ENCODE measurements at places on chromosomes 2 and 18. TPM values are rescaled to one million over a fixed set of nuclear protein-coding genes. Genes with fewer than 3 reads are reported as not detected.

DNA sequence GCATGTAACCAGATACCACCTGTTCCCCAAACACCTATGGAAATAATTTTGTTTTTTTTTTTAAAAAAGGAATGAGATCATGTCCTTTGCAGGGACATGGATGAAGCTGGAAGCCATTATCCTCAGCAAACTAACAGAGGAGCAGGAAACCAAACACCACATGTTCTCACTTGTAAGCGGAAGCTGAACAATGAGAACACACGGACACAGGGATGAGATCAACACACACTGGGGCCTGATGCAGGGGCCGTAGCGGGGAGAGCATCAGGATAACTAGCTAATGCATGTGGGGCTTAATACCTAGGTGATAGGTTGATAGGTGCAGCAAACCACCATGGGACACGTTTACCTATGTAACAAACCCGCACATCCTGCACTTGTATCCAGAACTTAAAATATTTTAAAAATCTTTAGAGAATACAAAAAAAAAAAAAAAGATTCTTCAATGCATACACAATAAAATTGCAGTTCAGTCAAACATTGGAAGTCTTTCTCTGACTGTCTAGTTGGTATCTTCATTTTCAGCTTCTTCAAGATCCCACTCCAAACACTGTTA lies 11.6 kb upstream of the CASP10 start:
- no peak overlapping the region for H3K4me3 ChIP-seq
- no peak overlapping the region for H3K27ac ChIP-seq
- H3K27me3 ChIP-seq: no peaks in the 10 kb centered on the region
- no peaks in the 10 kb centered on the region for H3K36me3 ChIP-seq

DNA sequence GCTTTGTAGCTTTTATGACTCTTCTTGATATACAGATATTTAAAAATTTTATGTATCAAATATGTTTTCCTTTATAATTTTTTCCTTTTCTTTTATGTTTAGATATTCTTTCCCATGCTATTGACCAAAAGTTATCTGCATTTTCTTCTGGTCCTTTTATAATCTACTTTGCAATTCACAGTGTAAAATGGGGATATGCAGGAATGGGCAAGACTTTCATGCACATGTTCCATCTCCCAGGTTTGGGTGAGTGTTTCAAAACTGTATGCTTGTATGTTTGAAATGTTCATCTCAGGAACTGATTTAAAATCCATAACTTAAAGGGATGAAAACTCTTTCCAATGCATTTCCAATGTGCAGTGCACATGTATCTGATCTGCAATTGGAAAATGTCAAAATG lies 199.9 kb downstream of the MEIS1 start:
- H3K36me3 ChIP-seq: no peaks in the 10 kb centered on the region
- no peak overlapping the region for H3K4me3 ChIP-seq
- no peaks in the 10 kb centered on the region for H3K27me3 ChIP-seq

DNAH6 gene
- polyA plus RNA-seq: not detected

- H3K27me3 ChIP-seq: peaks cover 45% of the 10 kb centered on the region
- H3K4me1 ChIP-seq: no peaks in the 10 kb centered on the region
- DNase-seq: no peak
Observed at GRCh38 chr2:240404174-240404852, 31.1 kb upstream of the GPC1 start.

DNA sequence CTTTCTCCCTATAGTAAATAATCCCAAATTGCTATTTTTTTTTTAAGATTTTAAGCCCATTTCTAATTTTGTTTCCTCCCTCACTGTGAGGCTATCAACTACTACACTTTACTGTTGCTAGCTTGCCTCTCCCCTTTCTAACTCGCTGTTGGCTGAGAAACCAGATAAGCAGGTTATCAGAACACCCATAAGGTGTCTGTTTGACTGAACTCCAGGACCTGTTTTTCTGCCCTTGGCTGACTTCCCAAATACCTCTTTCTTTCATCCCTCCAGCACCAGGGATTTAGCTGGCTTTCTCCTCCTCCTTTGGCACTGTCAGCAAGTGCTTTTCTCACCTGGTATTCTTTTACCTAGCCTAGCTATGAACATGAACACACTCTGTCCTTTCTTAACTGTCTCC lies 11.1 kb downstream of the TRAK2 start:
- peak overlapping the region; percentile 57 for H3K4me3 ChIP-seq
- H3K36me3 ChIP-seq: peaks cover 9% of the 10 kb centered on the region
- no peak overlapping the region for H3K27ac ChIP-seq
- no peak for DNase-seq

- no peak overlapping the region for H3K27ac ChIP-seq
- H3K4me1 ChIP-seq: no peaks in the 10 kb centered on the region
- H3K27me3 ChIP-seq: no peaks in the 10 kb centered on the region
- no peak for DNase-seq
Observed at GRCh38 chr2:225182126-225182525, 139.9 kb upstream of the DOCK10 start.

FKBP1B gene
- polyA plus RNA-seq: not detected

GRCh38 chr18:23196119-23197007 lies 61.1 kb downstream of the CABLES1 start:
- H3K4me3 ChIP-seq: no peak overlapping the region
- DNase-seq: no peak
- no peaks in the 10 kb centered on the region for H3K27me3 ChIP-seq
- H3K27ac ChIP-seq: no peak overlapping the region
- no peaks in the 10 kb centered on the region for H3K36me3 ChIP-seq

DNA sequence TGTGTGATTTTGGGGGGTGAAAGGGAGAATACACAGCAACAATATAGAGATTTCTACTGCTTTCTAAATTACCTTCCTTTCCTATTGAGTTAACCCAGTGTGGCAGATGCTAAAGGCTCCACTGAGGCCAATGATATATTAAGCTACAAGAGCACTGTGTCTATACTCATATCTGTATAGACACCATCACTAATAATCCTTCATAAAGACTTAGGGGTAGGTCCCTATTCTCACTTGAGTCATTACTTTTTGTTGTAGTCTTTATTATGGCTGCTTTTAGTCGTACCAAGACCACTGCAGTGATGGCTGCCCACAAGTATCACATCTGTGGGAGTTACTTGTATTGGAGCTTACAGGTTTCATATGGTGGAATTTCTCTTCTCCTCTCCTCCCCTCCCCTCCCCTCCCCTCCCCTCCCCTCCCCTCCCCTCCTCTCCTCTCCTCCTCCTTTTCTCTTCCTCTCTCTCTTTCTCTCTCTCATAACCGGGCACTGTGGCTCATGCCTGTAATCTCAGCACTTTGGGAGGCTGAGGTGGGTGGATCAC lies 637.6 kb downstream of the ADCYAP1 start:
- DNase-seq: no peak
- no peak overlapping the region for H3K27ac ChIP-seq
- no peaks in the 10 kb centered on the region for H3K36me3 ChIP-seq
- H3K4me3 ChIP-seq: no peak overlapping the region
- H3K27me3 ChIP-seq: no peaks in the 10 kb centered on the region

SOX11 gene
- not detected for polyA plus RNA-seq

Measured in naive B cell (primary cell).